Activated T-cell treated with anti-CD3 and anti-CD28 coated beads, Interleukin-2, amount 50 U/mL, for 72 hours (primary cell): ENCODE measurements at places on chromosomes 11 and 22. TPM values are rescaled to one million over a fixed set of nuclear protein-coding genes. Genes with fewer than 3 reads are reported as not detected.

DNA sequence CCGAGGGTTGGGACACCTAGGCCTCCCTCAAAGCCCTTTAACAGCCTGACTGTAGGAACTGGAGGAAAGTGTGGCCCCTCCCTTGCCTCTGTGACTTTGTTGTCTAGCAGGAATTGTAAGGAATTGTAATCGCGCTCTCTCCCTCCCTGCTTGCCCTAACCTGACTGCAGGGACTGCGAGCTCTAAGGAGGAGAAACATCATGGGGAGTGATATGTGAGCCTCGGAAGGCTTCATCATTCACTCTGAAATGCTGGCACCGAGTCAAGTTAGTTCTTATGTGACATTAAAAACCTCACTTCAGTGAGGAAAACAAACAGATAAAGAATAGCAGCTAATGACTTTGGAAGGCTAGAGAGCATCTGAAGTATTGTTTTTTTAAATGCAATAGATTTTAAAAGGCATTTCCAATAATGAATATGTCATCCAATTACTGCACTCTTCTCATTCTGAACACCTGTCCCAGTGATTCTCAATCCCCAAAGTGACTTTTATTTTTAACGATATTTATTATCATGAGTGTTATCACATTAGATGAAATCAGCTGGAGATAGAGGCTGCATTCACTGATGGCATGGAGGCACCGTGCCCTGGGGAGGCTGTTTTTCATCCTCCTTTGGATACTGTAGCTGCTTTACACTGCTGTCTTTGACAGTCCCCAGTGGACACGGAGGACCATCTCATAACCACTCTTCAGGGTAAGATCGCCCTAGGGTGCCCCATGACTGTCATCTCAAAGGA, 58.5 kb upstream of the NTM start:
- H3K4me1 ChIP-seq, result no peaks in the 10 kb centered on the region
- no peaks in the 10 kb centered on the region for H3K36me3 ChIP-seq
- no peak for DNase-seq
- no peak overlapping the region for H3K4me3 ChIP-seq
- H3K27ac ChIP-seq, result no peak overlapping the region

DNA sequence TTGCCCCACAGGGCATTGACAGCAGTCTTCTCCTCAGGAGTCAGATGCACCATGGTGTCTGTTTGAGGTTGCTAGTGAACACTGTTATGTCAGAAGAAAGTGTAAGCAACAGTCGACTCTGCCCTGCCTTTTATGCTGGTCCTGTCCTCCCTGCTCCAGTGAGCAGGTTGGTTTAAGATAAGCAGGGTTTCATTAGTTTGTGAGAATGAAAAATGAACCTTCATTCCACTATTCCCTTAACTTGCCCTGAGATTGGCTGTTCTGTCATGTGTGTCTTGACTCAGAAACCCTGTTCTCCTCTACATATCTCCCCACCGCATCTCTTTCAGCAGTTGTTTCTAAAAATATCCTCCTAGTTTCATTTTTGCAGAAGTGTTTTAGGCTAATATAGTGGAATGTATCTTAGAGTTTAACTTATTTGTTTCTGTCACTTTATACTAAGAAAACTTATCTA, at the start of gene HBD:
TSS of gene HBD (minus strand) at position 103 of the 454 bp plus-strand sequence. CDS start at position 53, 50 bp downstream.
- H3K4me3 ChIP-seq, result no peak within 1 kb of the TSS
- H3K27ac ChIP-seq, result no peak within 1 kb of the TSS
- peaks cover 6% of the 10 kb centered on the region for H3K27me3 ChIP-seq
- no peaks in the 10 kb centered on the region for H3K36me3 ChIP-seq

DNA sequence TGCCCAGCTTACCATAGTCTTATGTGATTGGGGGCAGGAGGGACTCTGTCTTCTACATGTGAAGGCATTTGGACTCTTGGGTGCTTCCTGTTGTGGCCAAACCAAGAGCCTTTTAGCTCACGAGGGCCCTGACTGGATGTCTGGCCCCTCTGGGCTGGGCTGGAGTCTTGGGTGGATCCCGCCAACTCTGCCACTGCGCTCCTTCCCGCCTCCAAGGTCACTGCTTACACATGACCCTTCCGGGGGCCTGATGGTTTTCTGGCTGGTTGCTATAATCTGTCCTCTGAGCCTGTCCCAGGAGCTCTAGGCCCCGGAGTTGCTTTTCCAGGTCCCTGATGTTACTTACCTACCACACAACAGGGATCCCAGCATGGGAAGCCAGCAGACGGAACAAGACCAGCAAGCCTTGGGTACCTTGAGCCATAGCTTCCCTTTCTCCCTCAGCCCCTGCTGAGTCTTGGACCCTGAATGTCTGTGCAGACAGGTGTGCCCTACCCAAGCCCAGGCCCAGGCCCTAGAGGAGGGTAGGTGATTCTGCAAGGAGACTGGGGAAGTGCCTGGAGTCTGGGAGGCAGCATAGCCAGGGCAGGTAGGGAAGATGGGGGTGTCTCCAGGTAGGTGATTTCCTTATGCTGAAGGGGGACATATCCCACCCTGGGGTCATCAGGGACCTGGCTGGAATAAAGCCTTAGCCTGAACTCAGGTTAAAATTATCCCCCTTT, 100.3 kb downstream of the TSPAN18 start:
- H3K36me3 ChIP-seq, result no peaks in the 10 kb centered on the region
- H3K27ac ChIP-seq, result no peak overlapping the region
- no peak overlapping the region for H3K4me3 ChIP-seq
- H3K4me1 ChIP-seq, result no peaks in the 10 kb centered on the region

DNA sequence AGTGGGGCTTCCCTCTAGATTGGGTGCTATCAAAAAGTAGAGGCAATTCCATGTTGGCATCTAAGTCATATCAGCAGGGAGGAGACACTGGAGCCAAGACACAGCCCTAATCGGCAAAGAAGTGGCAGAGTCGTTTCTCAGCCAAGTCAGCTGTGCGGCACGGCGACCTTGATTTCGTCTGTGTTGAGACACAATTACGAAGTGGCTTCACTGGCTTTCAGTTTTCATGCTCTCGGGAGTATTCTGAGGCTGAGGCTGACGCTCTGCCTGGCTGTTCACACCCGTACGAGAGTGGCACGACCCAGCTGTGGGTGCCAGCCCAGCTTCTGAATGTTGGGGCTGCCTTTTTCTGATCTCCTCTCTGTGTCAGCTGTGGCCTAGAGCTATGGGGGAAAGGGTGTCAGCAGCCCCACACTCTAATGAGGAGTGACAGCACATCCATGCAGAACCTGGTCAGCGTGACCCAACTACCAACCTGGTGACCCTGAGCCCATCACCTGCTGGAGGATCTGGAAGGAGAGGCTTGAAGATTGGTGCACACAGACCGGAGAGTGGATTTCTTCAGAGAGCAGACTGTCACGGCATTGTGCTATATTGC, 105.7 kb upstream of the TMEM45B start:
- H3K27me3 ChIP-seq, result no peaks in the 10 kb centered on the region
- DNase-seq, result no peak
- no peaks in the 10 kb centered on the region for H3K36me3 ChIP-seq
- no peak overlapping the region for H3K4me3 ChIP-seq
- no peaks in the 10 kb centered on the region for H3K4me1 ChIP-seq

GRCh38 chr11:35011944-35012343, 95.5 kb downstream of the PDHX start:
- H3K4me1 ChIP-seq, result peaks cover 67% of the 10 kb centered on the region
- H3K27ac ChIP-seq, result no peak overlapping the region
- H3K4me3 ChIP-seq, result no peak overlapping the region
- peaks cover 22% of the 10 kb centered on the region for H3K27me3 ChIP-seq
- H3K36me3 ChIP-seq, result no peaks in the 10 kb centered on the region
- DNase-seq, result no peak

DNA sequence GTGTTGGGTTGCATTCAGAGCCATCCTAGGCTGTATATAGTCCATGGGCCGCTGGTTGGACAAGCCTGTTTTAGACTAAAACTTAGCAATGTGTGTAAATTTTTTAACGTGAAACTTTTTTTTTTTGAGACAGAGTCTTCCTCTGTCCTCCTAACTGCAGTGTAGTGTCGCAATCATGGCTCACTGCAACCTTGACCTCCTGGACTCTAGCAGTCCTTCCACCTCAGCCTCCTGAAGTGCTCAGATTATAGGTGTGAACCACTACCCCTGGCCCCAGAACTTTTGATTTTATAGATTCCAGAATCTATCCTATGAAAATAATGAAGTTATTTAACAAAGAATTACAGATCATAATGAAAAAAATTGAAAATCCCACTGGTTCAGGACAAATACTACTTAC, 29.9 kb upstream of the PANX2 start:
- H3K4me3 ChIP-seq, result no peak overlapping the region
- no peaks in the 10 kb centered on the region for H3K4me1 ChIP-seq
- DNase-seq, result no peak
- H3K27ac ChIP-seq, result no peak overlapping the region

- H3K4me3 ChIP-seq, result no peak overlapping the region
- peaks cover 3% of the 10 kb centered on the region for H3K27me3 ChIP-seq
- no peak for DNase-seq
Observed at GRCh38 chr22:22789233-22789921, 98.2 kb upstream of the IGLL5 start.

GRCh38 chr11:111540114-111540936, at the start of gene LAYN:
TSS of gene LAYN (plus strand) at chr11:111540720. CDS start at chr11:111540844, 124 bp downstream.
- peak within 1 kb of the TSS; percentile 85 for H3K27ac ChIP-seq
- peak; percentile 71 for DNase-seq
- peak within 1 kb of the TSS; percentile 86 for H3K4me3 ChIP-seq
- H3K36me3 ChIP-seq, result no peaks in the 10 kb centered on the region
- peaks cover 45% of the 10 kb centered on the region for H3K4me1 ChIP-seq
- H3K27me3 ChIP-seq, result peaks cover 61% of the 10 kb centered on the region

The CHRM1 gene
- total RNA-seq, result not detected

The PARVA gene
- not detected for total RNA-seq

The GGTLC2 gene
- not detected for total RNA-seq

The TYR gene
- not detected for total RNA-seq

The TEX12 gene
- not detected for total RNA-seq

The CENPM gene
- total RNA-seq, result 74.5 TPM

The NPAS4 gene
- not detected for total RNA-seq

The HBB gene
- total RNA-seq, result not detected
